ENCODE measurements at places on chromosomes 12 and 14.
A peak's percentile ranks its signal among the peaks of the same experiment; 100 is the strongest.

DNA sequence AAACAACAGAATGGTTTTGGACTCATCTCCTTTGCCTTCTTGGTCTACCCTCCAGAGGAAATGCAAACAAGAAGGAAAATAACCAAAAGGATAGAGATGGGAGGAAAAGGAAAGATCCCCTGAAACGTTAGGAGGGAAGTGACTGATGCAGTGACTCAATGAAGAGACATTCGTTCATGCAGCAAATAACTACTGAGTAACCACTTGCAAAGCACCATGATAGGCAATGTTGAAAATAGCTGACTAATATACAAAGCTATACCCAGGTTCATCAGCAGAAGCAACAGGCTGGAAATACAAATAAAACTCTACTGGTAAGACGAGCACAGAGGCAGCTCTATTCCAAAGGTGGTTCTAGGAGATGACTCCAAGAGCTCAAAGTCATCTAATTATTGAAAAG, 41.8 kb downstream of the R3HDM2 start:
- DNase-seq: no peak

DNA sequence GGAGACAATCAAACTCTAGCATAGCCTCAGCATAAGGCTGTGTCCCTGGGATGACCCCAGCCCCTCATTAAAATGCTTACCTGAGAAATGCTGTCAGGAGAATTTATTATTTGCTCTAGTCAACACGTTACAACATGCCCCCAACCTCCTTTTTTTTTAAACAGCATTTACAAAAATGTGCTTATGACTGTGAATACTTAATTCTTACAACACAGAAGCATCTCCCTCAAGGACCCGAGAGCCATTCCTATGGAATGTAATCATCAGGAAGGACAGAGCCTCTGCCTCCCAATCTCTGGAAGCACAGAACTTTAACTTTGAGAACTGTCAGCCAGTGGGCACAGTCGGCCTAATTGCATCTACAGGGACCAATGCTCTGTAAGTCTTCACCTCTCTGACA, 136.6 kb upstream of the OVCH1 start:
- DNase-seq: no peak

DNA sequence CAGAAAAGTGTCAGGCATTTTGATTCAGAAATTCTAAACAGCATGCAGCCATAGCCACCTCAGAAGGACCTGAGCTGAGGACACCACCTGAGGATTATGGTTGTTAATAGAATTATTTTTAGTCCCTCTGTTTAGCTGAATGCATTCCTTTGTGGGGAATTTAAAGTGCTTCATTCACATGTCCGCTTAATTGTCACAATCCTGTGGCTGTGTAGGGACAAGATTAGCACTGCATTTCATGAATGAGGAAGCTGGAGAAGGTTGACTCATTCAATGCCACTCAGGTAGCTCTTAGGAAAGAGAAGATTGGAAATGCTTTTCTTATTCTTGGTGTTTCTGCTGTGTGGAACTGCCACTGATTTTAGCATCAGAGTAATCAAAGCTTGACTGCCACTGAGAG, 42.0 kb upstream of the KRR1 start:
- DNase-seq: no peak

GRCh38 chr12:3265406-3265805, 188.2 kb downstream of the TSPAN9 start:
- no peak for DNase-seq

- DNase-seq: no peak
Observed at GRCh38 chr12:123490089-123490488, 32.1 kb downstream of the SNRNP35 start.

- peak; percentile 87 for DNase-seq
Observed at GRCh38 chr12:4271717-4272423, 1.7 kb upstream of the CCND2 start.

- peak; percentile 16 for DNase-seq
Observed at GRCh38 chr14:105411017-105411941, 8.3 kb upstream of the MTA1 start.

DNA sequence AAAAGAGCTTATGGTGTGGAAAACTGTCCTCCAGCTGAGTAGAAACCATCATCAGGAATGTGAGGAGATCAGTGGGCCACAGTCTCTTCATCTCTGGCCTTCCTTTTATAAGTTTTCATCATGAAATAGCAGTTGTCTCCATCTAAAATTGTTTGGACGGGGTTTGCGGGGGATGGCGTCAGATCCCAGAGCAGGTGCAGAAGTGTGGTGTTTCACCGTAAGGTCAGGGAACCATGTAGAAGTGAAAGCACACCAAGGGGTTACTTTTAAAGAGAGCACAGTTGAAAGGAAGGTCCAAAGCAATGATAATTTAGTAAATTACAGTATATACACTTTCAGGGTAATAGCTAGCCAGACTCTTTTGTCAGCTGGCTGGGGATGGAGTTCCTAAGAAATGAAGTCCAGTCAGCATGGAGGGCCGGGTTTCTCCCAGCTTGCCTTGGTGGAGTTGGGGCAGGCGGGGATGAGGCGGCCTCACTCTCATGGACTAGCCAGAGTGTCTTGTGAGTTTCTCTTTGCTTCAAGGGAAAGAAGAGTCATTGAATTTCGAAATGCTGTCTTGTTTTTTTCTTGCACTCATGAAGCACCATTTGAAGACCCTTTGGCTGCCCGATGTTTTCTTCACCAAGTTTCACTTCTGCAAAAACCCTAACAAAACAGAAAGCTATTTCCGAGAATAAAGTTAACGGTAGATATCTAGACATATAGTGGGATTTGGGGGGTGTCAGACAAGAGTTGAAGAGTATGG, 100.6 kb downstream of the ETV6 start:
- DNase-seq: no peak

- no peak for DNase-seq
Observed at GRCh38 chr12:114265036-114265435, 140.9 kb downstream of the TBX5 start.

DNA sequence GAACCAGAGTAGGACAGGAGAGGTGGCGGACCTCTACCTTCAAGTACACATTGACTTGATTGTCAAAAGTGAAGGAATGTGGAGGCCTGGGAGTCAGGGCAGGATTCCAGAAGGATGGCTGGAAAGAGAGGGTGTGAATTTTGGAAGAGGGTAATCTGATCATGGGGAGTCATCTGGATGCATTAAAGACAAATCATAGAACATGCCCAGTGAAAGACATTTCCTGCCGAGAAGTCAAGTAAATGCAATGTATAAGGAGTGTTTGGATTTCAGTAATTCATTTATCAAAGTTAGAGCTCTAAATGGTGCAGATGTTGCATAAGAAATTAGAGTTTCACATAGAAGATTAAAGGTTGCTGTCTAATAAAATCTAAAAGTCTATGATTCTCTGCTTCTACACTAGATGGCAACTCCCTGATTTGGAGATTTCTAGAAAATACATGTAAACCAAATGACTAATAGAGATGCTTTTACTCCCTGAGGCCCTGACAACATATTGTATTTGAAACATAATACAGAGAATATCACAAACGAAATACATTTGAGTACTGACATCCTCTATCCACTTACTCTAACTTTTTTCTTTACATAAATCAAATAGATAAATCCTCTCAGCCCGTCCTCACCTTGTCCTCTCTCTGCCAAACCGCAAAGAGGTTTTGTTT, 91.3 kb downstream of the KCNA5 start:
- DNase-seq: no peak

GRCh38 chr14:39318574-39318973, 84.9 kb downstream of the MIA2 start:
- DNase-seq: no peak

- no peak for DNase-seq
Observed at GRCh38 chr12:120866108-120866507, 38.0 kb downstream of the SPPL3 start.

DNA sequence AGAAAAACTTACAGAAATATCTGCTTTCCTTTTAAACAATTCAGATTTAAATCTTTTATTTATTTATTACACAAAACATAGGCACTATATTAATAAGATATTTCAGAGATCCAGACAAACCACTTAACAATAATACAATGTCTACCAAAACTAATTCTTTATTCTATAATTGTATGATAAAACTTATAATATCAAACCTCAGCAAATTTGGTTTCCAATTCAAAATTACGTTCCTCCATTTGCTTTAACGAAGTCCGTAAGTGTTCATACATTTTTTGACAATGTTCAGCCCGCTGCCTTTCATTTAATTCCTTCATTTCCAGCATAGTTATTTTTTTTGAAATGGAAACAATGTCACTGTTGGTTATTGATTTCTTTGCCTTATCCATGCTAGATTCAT, 48.3 kb downstream of the CEP290 start:
- DNase-seq: no peak

DNA sequence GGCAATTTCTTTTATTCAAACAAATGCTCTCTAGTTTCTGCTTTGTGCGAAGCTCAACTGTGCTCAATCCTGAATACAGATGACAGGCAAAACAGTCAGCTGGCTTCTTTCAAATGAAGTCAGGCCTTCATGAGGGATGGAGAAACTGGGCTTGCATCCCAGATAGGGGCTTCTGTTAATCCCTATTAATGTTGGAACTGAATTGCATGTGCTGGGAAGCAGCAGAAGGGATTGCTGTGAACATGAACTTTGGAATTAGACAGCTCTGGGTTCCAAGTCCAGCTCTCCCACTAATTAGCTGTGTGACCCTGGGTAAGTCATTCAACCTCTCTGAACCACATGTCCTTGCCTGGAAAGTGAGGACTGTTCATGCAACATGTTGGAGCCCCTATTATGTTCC, 21.1 kb upstream of the CORO1C start:
- DNase-seq: peak; percentile 70

GRCh38 chr12:57005980-57006808, at the start of gene ZBTB39:
TSS of gene ZBTB39 (minus strand) at chr12:57006546. CDS start at chr12:57004917, 1,629 bp downstream.
- peak; percentile 86 for DNase-seq
